Brain (organoid and tissue), 16 donors: ENCODE measurements at places on chromosomes 4 and X.

DNA sequence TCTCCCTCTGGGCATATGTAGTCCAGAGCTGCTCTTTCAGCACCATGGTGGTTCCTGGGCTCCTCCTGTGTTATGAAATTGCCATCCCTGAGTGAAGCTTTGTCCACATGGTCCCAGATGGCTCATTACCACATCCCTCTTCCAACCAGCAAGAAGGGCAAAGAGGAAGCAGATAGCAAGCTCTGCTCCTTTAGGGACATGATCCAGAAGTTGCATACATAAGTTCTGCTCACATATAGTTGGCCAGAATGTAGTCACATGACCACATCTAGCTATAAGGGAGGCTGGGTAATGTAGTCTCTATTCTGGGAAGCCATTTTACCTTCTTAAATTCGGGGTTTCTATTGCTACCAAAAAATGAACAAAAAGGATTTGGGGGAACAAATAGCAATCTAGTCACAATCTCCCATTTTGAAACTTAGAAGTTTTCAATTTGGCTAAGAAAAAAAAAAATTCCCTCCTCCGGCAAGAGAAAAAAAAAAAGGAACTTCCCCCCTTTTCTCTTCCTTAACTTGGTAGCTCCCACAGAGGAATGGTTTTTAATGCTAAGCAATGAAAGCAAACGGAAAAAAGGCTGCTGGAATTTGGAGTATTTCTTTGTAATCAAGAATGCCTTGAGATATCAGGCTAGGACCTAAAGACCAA, 88.2 kb upstream of the USP9X start:
- DNase-seq, result peak; percentile 93

GRCh38 chrX:111662292-111662691, 18.7 kb upstream of the ALG13 start:
- no peak for DNase-seq

DNA sequence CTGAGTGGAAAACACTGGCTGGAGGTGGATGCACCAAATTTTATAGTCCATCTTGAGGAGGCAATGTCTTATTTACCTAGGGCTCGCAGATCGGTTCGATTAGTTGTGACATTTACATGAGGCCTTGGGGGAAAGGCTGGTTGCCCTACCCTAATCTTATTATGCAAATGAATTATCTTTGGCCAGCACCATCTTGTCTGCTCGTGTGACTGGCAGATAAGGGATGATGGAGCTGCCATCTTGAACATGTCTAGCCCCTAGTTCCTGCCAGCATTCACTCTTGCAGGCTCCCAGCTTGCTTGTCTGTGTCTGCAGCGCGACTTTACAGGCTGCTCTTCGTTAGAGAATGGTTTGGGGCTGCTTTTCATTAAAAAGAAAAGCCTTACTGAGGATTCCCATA, 61.9 kb downstream of the SEC24B start:
- DNase-seq, result no peak

DNA sequence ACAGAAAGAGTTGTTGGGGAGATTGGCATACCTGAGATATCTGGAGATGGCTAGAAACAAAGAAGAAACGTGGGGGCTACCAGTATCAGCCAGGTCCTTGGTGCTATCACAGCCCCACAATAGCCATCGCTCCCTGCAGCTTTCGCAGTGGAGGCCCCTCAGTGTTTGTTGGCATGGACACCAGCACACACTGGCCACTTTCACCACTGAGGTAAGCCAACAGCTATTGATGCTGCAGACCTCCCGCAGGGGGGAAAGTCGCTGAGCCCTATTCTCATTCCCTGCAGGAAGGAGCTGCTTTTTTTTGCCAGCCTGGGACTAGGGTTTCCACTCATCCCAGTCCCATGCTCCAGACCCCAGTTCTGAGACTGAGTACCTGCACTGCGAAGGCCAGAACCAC, 879.2 kb upstream of the IGFBP7 start:
- no peak for DNase-seq

- no peak for DNase-seq
Measured at GRCh38 chr4:73507541-73507940, 26.0 kb downstream of the AFM start.

DNA sequence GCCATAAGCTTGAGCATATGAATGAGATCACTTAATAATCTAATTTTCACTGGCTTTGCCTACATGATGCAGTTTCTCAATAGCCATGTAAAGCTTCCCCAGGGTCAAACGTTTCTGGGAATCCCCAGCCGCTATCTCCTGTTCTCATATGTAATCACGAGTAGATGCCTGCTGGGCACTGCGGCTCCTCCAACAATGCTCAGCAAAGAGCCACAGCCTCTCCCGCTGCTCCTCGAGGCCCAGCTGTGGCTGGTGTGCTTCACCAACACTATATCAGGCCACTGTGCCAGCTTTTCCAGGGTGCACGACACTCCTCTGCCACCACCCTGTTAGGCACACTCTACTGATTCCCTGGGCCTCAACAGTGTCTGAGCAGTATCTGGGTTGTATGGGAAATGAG, 78.3 kb upstream of the RASGEF1B start:
- DNase-seq, result no peak

- no peak for DNase-seq
Measured at GRCh38 chr4:40687676-40688389, 58.2 kb upstream of the RBM47 start.

- DNase-seq, result no peak
Measured at GRCh38 chr4:73967866-73968265, 14.0 kb downstream of the PF4 start.

DNA sequence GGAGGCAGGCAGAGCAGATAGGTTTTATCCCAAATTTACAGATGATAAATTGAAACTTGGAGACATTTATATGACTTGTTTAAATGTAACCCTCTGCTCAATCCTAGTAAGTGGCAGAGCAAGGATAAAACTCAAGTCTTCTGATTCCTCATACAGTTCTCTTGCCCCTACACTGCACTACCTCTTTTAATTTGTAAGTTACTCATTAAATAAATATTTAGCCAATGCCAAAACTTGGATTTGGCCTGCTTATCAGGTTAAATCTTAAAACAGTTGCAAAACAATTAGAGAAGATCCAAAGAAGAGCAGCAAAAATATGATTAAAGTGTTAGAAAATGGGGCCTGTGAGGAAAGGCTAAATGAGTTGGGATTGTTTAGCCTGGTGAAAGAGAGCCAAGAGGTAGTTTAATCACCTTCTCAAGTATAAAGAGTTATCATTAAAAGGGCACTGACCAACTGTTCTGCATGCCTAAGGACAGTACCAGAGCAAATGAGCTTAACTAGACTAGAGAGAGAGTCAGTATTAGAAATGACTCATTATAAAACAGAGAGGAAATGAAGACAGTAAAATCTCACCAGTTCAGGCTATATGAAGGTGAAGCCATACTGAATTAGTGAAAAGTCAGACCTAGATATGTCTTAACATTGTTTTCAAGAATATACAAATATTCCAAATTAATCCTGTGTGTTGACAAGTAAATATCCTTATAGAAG, 146.3 kb downstream of the GRIA3 start:
- no peak for DNase-seq

DNA sequence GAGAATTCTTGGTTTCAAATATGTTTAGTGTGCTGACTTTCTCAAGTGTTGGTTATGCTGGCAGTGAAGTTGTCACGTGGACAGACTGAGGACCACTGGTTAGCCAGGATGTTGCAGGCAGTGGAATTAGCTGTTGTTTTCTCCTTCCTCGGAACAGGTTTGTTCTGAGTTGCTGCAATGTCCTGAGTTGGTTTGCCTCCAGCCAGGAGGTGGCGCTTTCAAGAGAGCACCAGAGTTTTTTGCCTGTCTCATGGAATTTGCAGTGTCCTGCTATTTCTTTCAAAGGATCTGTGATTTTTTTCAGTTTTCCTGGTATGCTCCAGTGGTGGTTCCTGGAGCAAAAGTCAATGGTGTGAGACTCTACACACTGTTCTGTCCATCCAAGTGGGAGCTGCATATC, 158.1 kb upstream of the CXorf66 start:
- DNase-seq, result no peak

DNA sequence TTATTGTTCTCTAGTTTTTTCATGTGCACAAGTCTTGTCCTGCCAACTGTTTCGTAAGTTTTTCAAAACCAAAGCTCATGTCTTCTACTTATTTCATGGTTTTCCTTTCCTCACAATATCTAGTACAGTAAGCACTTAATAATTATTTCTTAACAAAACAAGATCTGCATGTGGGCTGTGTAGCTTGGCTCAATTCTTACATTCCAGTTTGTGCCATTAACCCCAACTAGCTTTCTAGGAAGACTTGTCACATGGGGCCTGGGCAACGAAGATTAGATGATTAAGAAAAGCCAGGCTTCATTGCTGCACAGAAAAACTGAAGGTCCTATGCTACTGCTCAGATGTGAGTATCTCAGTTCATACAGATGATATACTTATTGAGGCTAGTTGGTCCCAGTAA, 155.3 kb upstream of the TEX13A start:
- no peak for DNase-seq

- no peak for DNase-seq
Measured at GRCh38 chr4:29320947-29321620, 1399.1 kb upstream of the PCDH7 start.

DNA sequence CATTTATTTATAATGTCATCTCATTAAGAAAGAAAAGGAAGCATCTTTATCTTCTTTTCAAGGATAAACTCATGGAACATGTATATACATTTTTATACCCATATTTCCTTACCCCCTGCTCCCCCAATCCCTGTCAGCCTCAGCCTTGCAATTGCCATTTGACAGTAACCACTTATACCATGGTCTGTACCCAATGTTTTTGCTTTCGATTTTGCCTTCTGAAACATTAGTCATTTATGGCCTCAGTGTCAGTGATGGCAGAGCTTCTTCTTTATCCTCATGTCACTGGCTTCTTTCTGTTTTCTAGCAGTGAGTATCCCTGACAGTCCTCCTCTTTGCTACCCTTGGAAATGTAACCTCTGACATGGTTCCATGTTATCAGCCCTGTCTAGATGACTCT, 228.4 kb downstream of the SPRY1 start:
- DNase-seq, result no peak

- DNase-seq, result no peak
Measured at GRCh38 chr4:5422195-5422594, 286.2 kb downstream of the EVC2 start.

DNA sequence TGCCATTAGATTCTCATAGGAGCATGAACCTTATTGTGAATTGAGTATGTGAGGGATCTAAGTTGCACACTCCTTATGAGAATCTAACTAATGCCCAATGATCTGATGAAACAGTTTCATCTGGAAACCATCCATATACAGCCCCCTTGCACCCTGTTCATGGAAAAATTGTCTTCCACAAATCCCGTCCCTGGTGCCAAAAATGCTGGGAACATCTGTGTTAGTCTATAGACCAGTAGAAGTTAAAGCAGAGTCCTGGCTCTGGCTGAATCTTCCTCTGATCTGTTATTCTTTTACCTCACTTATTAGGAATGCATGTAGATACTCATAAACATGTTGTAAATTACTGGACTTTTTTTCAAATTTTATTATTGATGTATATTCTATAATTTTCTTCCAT, 29.2 kb downstream of the SULT1B1 start:
- no peak for DNase-seq

GRCh38 chrX:132842460-132843238, 115.8 kb downstream of the HS6ST2 start:
- no peak for DNase-seq

GRCh38 chr4:24517676-24518075, 66.7 kb downstream of the DHX15 start:
- no peak for DNase-seq

DNA sequence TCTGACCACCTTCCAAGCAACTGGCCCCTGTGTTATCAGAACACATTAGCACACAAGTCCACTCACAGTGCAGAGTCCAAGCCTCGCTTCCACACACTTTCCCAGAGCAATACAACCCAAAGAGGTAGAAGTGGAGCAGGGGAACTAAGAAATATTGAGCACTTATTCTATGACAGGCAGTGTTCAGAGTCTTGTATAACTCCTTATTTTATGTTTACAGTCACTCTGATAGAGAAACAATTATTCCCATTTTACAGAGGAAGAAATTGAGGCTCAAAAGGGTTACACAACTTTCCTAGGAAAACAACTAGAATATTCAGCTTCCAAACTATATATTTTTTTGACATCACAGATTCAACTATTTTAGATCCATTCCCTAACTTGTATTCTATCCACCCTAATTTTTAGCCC, 18.3 kb upstream of the TMEM154 start:
- DNase-seq, result no peak

DNA sequence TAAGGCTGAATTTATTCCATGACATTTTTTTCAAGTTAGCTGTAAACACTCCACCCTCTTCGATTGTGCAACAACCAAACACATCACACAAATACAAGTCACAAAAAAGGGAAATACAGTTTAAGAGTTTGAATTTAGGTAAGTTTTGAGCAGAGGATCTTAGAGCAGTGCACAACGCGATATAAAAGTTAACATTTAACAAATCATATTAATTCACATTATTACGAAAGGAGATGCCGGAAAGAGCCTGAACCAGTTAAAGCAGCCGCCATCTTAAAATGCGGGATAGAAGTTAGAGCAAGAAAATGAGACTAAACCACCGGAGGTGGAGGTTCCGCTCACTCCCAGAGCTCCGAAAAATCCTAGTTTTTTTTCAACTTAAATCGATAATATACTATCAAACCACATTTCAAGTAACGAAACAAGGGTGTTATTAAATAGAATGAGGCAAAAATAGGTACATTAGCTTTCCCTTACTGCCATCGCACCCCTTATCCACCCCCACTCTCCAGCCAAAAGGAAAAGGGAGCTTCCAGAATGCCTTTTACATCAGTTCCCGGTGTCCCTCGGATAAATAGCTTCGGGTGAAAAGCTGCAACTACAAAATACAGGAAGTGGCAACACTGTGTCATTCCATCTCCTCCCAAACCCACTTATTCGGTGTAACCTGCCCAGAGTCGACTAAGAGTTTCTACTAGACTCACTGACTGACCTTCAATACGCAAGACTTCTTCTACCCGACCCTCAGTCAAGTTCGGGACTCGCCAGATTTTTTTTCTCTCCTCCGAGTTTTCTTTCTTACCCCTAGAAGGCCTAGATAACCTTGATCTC, 1.9 kb downstream of the UBE2D3 start:
- peak; percentile 77 for DNase-seq

DNA sequence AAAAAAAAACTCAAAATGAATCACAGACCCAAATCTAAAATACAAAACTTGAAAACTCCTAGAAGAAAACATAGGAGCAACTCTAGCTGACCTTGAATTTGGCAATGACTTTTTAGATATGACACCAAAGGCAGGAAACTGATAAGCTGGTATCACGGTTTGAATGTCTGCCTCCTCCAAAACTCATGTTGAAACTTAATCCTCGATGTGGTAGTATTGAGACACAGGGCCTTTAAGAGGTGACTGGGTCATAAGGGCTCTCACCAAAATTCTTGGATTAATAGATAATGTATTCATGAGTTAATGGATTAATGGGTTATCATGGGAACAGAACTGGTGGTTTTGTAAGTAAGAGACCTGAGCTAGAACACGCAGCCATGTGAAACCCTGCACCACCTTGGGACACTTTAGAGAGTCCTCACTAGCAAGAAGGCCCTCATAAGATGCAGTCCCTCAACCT, 40.5 kb downstream of the FRYL start:
- DNase-seq, result no peak

DNA sequence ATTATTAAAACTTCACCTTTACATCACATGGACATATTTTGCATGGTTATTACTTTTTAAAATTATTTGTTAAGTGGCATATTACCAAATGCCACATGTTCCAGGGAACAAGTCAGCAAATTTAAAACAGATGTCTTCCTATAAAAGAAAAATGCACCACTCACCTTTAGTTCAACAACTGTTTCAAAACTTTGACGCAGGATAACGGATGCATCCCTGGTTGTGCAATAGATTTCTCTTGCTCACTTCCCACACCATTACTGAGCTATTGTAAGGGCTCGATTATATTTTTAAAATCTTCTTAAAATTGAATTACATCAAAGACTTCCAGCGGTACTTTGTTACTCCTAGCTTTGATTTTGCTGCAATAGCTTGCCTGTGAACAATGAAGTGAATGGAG, 93.0 kb upstream of the ARHGAP24 start:
- DNase-seq, result no peak
